Right hindlimb (tissue), 1 donor: ENCODE measurements at places on chromosomes 6 and 20.

DNA sequence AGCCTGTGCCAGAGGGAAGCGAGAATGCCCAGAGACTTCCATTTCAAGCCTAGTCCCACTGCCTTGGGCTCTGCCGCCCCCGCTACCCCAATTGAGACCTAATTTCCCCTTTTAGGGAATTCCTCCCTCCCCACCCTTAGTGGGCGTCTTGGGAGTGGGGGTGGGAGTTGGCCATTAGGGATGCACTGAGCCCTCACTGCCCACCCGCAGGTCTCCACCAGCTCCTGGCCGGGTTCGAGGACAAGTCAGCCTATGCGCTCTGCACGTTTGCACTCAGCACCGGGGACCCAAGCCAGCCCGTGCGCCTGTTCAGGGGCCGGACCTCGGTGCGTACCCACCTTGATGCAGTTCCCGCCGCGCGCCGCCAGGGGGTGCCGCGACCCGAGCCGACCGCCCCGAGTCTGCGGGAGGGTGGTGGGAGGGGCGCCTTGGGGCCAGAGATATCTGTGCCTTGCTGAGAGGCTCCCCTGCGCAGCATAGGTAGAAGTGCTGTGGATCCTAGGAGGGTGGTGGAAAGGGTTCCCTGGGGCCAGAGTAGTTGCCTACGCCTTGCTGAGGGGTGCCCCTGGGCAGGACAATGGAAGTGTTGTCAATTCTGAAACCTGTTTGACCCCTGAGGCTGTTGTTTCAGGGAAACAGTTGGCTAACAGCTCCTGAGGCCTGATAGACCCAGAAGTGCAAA lies 9.2 kb downstream of the ITPA start:
- DNase-seq: no peak

- DNase-seq: no peak
Observed at GRCh38 chr20:24703284-24703610, 233.8 kb downstream of the SYNDIG1 start.

DNA sequence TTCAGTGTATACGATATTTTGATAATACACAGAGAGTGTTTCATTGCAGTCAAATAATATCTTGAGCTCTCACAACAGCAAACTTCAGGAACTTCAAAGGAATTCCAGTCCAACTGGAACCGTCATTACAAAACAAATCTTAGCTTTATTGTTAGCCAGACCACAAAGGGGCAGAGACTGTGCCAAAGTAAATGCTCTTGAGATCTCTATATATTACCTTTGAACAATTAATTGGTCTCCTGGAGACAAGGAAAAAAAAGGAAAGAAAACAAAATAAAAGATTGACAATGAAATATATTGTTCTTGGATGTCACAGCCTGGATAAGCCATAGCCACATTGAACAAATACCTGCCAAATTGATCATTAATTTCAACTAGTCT lies 70.0 kb downstream of the FOXC1 start:
- no peak for DNase-seq

- no peak for DNase-seq
Observed at GRCh38 chr6:134619789-134620188, 301.9 kb upstream of the SGK1 start.

DNA sequence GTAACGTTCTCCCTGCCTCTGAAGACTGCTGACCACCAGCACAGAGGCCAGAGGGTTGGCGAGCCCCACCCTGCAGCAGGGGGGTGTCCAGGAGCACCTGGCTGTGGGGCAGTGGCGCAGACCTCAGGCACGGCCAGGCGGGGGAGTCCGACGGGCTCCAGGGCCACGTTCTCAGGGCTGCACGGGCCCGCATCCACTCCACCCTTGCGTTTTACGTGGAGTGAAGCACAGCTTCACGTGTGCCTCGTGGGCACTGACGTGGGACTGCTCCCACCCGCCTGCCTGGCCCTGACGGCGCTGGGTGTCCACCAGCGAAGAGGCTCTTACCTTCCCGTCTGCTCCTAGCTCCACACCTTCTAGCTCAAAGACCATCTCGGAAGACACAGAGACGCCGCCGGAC lies 6.9 kb downstream of the RPS21 start:
- no peak for DNase-seq

DNA sequence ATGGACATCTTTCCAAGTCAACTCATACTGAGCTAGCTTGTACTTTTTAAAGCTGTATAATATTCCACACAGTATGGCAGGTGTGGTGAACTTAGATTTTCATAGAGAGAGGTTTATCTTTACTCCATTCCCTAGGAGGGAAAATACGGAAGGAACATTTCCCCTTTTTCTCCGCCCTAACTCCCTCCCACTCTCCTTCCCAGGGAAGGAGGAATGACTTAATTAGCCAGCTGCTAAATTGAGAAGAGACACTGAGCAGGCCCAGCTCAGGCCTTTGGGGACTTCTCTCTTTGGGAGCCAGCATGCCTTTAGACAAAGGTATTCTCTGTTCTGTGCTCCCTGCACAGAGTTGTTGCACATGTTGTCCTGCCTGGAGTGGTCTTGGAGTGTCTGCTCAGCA lies 46.1 kb downstream of the MBOAT1 start:
- no peak for DNase-seq

GRCh38 chr6:120230008-120230407 lies 880.4 kb upstream of the MAN1A1 start:
- no peak for DNase-seq

DNA sequence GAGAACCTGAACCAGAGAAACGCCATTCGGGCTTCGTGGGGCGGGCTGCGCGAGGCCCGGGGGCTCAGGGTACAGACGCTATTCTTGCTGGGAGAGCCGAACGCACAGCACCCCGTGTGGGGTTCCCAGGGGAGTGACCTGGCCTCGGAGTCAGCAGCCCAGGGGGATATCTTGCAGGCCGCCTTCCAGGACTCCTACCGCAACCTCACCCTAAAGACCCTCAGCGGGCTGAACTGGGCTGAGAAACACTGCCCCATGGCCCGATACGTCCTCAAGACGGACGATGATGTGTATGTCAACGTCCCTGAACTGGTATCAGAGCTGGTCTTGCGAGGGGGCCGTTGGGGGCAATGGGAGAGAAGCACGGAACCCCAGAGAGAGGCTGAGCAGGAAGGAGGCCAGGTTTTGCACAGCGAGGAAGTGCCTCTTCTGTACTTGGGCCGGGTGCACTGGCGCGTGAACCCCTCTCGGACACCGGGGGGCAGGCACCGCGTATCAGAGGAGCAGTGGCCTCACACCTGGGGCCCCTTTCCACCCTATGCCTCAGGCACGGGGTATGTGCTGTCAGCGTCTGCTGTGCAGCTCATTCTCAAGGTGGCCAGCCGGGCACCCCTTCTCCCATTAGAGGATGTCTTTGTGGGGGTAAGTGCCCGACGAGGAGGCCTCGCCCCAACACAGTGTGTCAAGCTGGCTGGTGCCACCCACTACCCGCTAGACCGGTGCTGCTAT lies 904 bp downstream of the B3GALT4 start:
- DNase-seq: no peak

- DNase-seq: no peak
Observed at GRCh38 chr20:60036746-60037499, 78.7 kb downstream of the CDH26 start.

DNA sequence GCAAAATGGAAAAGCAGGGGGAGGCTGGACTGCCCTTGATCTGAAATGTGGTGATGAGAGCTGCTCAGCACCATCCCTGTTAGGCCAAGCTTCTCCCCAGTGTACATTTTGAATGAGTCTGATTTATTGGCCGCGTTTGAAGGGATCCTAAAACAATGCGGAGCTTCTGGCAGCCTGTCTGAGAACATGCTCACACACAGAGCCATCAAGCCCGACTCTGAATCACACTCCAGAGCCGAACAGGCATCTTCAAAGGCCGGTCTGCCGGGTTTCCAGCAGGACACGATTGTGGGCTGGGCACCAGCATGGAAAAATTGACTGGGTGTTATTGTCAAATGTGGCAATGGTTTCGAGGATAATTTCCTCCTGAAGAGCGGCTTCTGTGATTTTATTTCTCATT lies 235.9 kb downstream of the TFAP2C start:
- DNase-seq: no peak

GRCh38 chr6:85127696-85128243 lies 322.1 kb upstream of the NT5E start:
- no peak for DNase-seq
